ENCODE measurements at places on chromosomes 1 and 21.

- DNase-seq, result peak; percentile 34
Measured at GRCh38 chr1:235954306-235955283, 87.9 kb upstream of the LYST start.

GRCh38 chr1:39590546-39590945, 14.0 kb upstream of the PABPC4 start:
- DNase-seq, result peak; percentile 53

- DNase-seq, result no peak
Measured at GRCh38 chr1:107637101-107637500, 327.9 kb downstream of the VAV3 start.

DNA sequence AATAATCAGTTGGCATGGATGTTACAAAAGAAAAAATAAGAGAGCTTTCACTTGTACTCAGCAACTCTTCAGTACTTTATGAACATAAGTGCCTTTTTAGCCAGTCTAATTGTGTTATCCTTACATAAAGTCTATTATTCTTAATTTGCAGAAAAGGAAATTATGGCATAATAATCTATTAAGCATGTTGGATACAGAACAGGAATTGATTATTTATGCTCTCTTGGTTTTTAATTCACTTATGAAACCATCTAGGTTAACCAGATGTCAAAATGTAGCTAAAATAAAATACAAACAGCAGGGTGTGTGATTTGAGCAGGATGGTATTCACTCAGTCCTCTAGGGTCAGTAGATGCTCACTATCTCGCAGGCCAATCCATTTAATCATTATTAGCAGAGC, 79.7 kb downstream of the PLPPR5 start:
- peak; percentile 13 for DNase-seq

DNA sequence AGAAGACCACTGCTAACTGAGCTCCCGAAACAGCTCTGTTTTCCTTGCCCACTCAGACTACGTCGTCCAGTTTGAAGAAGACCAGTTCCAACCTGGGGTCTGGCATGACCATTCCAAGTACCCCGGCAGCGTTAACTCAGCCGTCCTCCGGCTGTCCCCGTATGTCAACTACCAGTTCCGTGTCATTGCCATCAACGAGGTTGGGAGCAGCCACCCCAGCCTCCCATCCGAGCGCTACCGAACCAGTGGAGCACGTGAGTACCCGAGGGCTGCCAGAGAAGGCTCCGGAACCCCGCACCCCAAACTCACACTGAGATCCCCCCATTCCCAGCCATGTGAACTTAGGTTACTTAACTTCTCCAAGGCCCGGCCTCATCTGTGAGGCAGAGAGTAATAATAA, 63.7 kb upstream of the CNTN2 start:
- no peak for DNase-seq

DNA sequence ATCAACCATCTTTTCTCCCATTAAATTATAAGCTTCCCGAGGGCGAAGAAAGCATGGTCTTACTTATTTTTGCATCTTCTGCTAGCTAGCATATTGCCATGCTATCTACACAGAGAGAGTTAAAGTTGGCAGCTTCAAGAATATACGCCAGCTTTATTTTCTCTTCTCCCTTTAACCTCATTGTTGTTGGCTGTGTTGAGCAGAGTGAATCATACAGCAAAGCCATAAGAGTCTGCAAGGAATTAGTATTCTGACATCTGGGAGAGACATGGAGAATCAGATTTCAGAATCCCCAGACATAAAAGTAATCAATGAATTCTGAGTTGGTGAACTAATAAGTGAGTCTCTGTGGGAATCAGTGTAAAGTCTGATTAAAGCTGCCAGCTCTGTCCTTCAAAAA, 649.6 kb upstream of the PTBP2 start:
- no peak for DNase-seq
